ENCODE measurements at places on chromosomes 7 and 10.

DNA sequence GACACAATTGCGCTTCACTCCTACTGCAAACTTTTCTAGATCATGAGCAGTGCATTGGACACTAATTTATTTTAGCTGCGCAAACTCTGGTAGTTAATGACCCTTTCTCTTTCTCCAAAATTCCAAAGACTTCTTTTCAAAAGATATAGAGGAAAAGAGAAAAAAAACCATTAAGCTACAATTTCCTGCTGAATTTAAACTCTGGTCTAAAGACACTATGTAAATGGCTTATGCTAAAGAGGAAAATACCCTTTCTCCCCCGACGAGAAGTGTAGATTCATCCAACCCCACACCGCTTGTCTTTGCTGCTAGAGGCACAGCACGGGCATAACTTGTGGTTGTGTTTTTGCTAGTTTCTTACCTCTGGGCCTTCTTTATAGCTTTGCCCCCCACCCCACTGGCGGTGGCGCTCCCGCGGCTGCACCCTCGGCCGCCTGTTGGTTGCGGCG, 84.1 kb downstream of the SNX10 start:
- peak; percentile 41 for DNase-seq

GRCh38 chr7:12386313-12386740, 17.3 kb downstream of the VWDE start:
- no peak for DNase-seq

GRCh38 chr10:660413-660969, 29.0 kb downstream of the DIP2C start:
- no peak for DNase-seq

DNA sequence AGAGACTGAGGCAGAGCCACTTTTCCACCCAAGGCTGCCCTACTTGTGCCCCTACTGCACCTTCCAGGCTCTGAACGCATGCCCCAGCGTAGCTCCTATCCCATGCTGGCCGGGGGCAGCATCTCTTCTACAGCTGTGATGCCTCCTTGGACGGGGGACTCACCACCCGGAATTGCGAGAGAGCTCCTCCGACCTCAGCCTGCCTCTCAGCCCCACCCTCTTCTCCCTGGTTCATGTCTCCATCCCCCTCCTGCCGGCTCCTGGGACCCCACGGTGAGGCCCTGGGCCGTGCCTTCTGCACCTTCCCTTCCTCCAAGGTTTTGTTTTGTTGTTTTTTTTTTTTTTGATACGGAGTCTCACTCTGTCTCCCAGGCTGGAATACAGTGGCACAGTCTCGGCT, 112.4 kb downstream of the MICALL2 start:
- no peak for DNase-seq

DNA sequence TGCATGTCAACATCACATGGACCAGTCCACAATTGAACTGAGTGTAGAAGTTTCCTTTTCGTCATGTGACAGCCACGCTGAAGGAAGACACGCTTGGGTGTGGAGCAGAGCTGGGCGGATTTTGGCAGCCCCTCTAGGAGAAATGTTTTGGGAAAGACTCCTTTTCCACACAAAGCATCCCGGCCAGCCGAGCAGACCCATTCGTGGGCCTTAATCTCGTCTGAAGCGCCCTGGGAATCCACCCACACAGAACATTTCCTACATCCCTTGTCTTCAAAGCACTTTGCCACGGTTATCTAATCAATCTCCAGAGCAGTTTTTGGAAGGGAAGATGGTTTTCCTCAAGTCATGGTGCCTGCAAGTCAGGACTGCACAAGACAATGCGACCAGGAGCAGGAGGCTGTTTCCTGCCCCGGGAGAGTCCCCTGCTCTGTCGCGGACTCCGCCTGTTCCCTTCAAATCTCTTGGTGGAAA, 8.4 kb upstream of the IFT22 start:
- no peak for DNase-seq

- no peak for DNase-seq
Observed at GRCh38 chr7:70568674-70569334, 563.1 kb upstream of the GALNT17 start.

GRCh38 chr7:93165447-93165846, 17.3 kb upstream of the SAMD9L start:
- no peak for DNase-seq

DNA sequence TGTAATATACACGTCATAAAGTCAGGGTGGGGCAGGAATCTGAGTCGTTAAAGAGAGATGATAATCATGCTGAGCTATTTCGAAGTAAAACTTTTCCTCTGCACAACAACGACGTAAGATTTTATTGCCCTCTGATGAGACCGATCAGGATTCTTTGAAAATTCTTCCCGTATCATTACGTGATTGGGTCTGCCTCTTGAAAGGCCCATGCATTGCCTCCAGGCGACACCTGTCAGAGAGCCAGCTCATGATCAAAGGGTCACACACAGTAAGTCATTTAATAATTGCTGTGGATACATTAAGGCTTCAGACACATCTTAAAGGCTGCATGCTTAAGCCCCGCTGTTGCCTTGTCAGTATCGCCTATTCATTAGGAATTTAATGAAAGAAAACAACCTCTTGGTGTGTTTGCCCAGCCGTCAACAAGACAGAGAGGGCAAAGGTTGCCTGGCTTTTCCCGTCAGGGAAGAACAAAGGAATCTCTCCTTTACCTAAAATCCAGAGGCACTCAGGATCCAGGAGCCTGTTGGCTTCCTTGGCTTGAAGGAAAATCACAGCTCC, 189.0 kb upstream of the SH2B2 start:
- DNase-seq, result no peak

GRCh38 chr10:1162481-1163203, 106.5 kb downstream of the WDR37 start:
- no peak for DNase-seq

DNA sequence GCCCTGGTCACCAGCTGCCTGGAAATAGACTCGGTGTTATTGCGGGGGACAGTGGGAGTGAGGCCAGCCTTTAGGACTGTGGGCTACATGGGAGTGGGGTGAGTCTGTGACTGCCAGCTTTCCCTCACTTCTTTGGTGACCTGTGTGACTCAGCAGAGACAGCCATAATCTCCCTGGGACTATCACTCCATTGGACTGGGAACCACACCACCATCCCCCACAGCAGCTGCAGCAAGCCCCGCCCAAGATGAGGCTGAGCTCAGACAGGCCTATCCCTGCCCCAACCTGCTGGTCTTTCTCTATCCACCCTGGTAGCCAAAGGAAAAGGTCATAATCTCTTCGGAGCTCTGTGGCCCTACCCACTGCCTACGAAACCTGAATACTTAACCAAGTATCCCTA, 263.2 kb downstream of the FZD1 start:
- DNase-seq, result no peak

- DNase-seq, result no peak
Observed at GRCh38 chr7:115273139-115273772, 351.4 kb downstream of the MDFIC start.

GRCh38 chr7:6510476-6511133, 40.7 kb downstream of the GRID2IP start:
- DNase-seq, result no peak

- no peak for DNase-seq
Observed at GRCh38 chr10:54940418-54940817, 139.4 kb upstream of the PCDH15 start.

DNA sequence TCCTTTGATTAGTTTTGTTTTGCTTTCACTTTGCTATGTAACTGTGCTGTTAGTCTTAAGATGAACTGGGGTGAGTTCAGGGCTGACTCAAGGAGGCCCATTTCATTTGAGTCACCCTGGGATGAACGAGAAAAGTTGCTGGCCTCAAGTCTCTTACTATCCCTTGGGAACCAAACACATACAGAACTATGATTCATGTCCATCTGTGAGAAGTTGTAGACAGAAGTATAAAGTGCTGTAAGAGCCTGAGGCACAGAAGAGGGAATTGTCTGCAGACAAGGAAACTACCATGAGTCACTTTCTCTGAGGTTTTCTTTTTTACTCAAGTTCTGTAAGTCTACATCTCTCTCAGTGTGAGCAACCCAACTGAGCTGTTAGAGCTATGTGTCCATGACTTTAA, 179.8 kb upstream of the CSTF2T start:
- DNase-seq, result peak; percentile 58

GRCh38 chr10:58385784-58386112, 538 bp downstream of the TFAM start:
- peak; percentile 48 for DNase-seq

- no peak for DNase-seq
Observed at GRCh38 chr10:123507298-123507697, 158.9 kb upstream of the GPR26 start.
